ENCODE measurements at places on chromosomes 4 and X. TPM values are rescaled to one million over a fixed set of nuclear protein-coding genes. Genes with fewer than 3 reads are reported as not detected.

- no peak overlapping the region for H3K27ac ChIP-seq
- peak; percentile 13 for DNase-seq
- no peak overlapping the region for H3K4me3 ChIP-seq
- H3K36me3 ChIP-seq = no peaks in the 10 kb centered on the region
Observed at GRCh38 chr4:17468619-17469221, 43.2 kb downstream of the QDPR start.

DNA sequence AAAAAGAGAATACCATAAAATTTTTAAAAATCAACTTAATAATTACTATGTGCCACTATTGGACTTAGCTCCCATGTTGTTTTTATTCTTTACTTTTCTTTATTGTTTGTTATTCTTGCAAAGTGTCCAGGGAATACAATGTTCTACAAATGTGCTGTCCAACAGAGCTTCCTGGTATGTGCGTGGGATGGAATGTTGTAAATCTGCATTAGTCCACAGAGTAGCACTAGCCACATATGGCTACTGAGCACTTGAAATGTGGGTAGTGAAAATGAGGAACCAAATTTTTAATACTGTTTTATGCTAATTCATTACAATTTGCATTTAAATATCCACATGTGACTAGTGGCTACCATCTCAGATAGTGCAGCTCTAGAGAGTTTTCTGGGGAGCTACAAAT lies 14.3 kb upstream of the CORIN start:
- H3K27me3 ChIP-seq = no peaks in the 10 kb centered on the region
- no peak overlapping the region for H3K27ac ChIP-seq
- H3K4me1 ChIP-seq = no peaks in the 10 kb centered on the region
- DNase-seq = no peak
- H3K36me3 ChIP-seq = peaks cover 35% of the 10 kb centered on the region

DNA sequence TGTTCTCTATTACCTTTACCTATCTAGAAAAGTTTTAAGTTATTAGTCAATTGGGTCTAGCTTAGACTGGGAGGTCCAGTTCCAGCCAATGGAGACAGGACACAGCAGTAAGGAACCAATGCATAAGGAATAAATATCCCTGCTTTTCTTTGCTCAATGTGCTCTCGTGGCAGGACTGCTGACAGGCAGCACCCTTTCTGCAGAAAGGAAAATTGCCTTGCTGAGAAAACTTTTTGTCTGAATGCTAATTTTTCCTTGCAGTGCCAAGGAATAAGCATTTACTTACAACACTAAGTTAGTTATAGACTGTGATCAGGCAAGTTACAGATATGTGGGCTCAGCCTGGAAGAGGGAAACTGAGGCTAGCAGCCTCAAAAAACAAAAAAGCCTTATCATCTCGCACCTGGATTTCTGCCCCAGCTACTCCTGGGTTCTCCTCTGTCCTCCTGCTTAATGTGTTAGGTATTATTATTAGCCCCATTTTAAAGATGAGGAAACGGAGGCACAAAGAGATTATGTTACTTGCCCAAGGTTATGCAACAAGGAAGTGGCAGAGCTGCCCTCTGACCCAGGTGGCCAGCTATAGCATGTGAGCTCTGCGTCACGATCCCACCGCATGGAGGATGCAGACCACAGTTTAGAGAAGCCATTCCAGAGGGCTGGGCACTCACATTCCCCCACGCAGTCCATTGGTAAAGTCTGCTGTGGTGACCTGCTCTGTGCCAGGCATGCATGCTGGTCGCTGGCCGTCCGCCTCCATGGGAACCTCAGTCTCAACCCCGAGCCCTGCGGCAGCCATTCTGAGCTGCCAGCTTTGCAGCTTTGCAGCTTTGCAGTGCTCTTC lies 40.5 kb upstream of the C4orf50 start:
- no peak overlapping the region for H3K4me3 ChIP-seq
- no peak overlapping the region for H3K27ac ChIP-seq
- H3K36me3 ChIP-seq = no peaks in the 10 kb centered on the region
- H3K27me3 ChIP-seq = no peaks in the 10 kb centered on the region

DNA sequence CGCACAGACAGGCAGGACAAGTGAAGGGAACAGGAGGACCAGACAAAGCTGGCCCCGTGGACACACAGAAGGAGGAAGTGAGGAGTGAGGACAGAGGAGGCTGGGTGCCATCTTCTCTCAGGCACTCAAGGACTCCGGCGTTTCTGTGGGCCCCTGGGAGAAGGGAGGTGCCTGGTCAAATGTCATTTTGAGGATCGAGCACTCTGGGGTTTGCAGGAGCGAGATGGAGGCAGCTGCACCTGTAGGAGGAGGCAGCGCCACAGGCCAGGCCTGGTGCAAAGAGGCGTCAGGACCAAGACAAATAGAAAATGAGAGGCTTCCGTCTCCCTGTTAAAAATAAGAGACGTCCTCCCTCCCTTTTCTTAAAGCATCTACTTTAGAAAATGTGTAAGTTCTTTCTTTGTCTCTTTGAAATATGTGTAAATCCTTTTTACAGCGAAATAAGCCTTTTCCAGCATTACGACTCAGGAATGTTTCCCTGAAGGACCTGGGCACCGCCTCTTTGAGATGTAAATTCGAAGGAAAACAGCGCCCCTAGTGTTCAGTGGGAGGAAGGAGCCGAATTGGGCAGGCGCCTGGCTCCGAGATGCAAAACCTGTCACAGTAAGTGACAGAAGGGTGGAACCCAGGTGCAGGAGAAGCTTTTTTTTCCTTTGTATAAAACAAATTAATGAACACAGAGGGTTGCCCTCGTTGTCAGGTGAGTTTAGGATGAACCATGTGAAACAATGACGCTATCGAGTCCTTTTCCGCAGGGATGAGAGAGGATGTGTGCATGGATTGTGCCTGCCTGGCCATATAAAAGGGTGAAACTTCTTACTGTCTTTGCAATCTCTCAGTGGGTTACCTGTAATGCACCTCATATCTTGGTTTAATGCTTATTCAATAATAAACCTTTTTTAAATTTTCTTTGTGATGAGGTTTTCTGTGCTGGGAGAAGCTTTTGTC lies 1.4 kb upstream of the C4orf50 start:
- no peak overlapping the region for H3K27ac ChIP-seq
- no peaks in the 10 kb centered on the region for H3K36me3 ChIP-seq
- peaks cover 14% of the 10 kb centered on the region for H3K4me1 ChIP-seq
- peak; percentile 27 for DNase-seq

IQCM gene
- not detected for total RNA-seq

DNA sequence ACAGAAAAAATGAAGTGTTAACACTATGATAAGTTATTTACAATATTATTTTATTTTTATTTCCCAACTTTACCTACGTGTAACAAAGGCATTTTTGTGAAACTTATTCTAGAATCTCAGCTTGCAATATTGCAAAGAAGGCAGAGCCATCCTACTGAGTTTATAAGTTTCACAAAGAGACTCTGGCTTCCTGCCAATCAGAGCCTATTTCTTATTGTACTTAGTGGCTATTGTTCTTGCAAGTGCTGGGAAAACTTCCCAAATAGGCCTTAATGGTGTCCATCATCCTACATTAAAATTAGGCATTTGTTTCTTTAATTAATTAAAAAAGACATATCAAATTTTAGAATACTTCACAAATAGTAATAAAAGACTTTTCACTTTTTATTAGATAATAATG lies 233.2 kb downstream of the EPHA5 start:
- H3K4me3 ChIP-seq = no peak overlapping the region
- no peaks in the 10 kb centered on the region for H3K4me1 ChIP-seq
- no peaks in the 10 kb centered on the region for H3K36me3 ChIP-seq
- no peaks in the 10 kb centered on the region for H3K27me3 ChIP-seq

DNA sequence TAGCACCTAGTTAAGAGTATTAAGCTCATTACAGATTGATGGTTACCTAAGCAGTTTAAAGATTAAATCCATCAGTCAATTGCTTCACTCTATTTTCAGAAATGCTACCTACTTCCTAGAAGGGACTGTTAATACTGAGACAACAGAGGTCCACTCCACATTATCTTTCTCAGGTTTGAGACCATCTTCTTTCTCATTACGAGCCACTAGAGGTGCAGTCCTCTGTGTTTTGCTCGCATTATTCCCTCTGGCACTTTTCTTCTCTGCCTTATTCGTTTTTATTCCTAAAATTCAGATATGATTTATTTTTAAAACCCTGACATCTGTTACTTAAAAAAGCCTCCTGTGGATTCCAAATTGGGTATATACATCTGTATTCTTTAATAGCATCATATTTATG lies 459.1 kb downstream of the FSTL5 start:
- no peaks in the 10 kb centered on the region for H3K36me3 ChIP-seq
- H3K4me1 ChIP-seq = no peaks in the 10 kb centered on the region
- H3K27ac ChIP-seq = no peak overlapping the region
- no peak overlapping the region for H3K4me3 ChIP-seq
- H3K27me3 ChIP-seq = no peaks in the 10 kb centered on the region

- peaks cover 5% of the 10 kb centered on the region for H3K4me1 ChIP-seq
- H3K27ac ChIP-seq = peak overlapping the region; percentile 8
- H3K27me3 ChIP-seq = no peaks in the 10 kb centered on the region
- DNase-seq = peak; percentile 25
Observed at GRCh38 chr4:75916091-75916661, 13.9 kb upstream of the PPEF2 start.

GRCh38 chr4:145776208-145776607 lies 96.3 kb downstream of the C4orf51 start:
- H3K4me1 ChIP-seq = no peaks in the 10 kb centered on the region
- DNase-seq = no peak
- H3K27me3 ChIP-seq = no peaks in the 10 kb centered on the region
- H3K4me3 ChIP-seq = no peak overlapping the region
- H3K36me3 ChIP-seq = peaks cover 8% of the 10 kb centered on the region

DNA sequence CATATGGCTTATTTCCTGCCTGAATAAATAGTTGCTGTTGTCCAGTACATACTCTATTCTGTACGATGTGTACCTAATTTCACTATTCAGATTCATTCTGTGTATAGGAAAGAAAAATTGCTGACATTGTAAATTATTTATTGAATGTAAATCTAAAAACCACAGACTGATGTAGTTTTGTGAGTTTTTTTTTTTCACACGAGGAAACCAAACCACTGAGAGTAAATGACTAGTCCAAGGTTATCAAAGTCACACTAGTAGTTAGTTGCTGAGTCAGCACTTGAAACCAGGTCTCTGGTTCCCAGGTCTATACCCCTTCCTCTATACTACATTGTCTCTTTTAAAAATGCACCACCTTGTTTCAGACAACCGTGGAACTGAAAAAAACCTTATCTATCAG lies 298.3 kb upstream of the DIAPH2 start:
- H3K27ac ChIP-seq = no peak overlapping the region
- no peak for DNase-seq
- no peak overlapping the region for H3K4me3 ChIP-seq
- no peaks in the 10 kb centered on the region for H3K27me3 ChIP-seq
- no peaks in the 10 kb centered on the region for H3K4me1 ChIP-seq

XAGE1A gene
- not detected for total RNA-seq

DNA sequence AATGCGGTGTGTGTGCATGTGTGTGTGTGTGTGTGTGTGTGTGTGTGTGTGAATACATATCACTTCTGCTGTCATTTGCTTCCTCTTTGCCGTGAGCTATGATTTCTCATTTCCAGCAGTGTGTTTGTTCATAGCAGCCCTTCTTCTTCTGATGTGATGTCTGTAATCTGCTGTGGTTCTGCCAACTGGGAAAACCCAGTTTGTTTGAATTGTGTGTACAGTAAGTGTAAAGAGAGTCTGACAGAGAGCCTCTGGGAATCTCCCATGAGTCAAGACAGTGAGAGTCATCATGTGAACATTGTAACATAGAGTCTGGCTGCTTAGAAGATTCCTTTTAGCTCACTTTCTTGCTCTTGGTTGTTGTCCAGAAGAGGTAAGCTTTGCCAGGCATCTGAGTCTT lies 8.4 kb upstream of the NWD2 start:
- H3K27ac ChIP-seq = no peak overlapping the region
- no peak for DNase-seq
- no peak overlapping the region for H3K4me3 ChIP-seq
- H3K27me3 ChIP-seq = no peaks in the 10 kb centered on the region

- peak; percentile 0 for DNase-seq
- no peak overlapping the region for H3K4me3 ChIP-seq
Observed at GRCh38 chrX:46865281-46865680, 28.4 kb downstream of the RP2 start.

LRAT gene
- not detected for total RNA-seq

TRPC5OS gene
- total RNA-seq = not detected

ADH4 gene
- total RNA-seq = 31.1 TPM

GRCh38 chr4:38957893-38958292 lies 74.3 kb downstream of the TMEM156 start:
- no peak for DNase-seq
- no peaks in the 10 kb centered on the region for H3K27me3 ChIP-seq
- H3K27ac ChIP-seq = no peak overlapping the region
- H3K4me1 ChIP-seq = no peaks in the 10 kb centered on the region

Measured in HepG2 (cell line).